ENCODE measurements at places on chromosomes 16 and 17.
A peak's percentile ranks its signal among the peaks of the same experiment; 100 is the strongest.

- DNase-seq = no peak
These were observed 305.4 kb downstream of the MAF start for GRCh38 chr16:79295162-79295561.

DNA sequence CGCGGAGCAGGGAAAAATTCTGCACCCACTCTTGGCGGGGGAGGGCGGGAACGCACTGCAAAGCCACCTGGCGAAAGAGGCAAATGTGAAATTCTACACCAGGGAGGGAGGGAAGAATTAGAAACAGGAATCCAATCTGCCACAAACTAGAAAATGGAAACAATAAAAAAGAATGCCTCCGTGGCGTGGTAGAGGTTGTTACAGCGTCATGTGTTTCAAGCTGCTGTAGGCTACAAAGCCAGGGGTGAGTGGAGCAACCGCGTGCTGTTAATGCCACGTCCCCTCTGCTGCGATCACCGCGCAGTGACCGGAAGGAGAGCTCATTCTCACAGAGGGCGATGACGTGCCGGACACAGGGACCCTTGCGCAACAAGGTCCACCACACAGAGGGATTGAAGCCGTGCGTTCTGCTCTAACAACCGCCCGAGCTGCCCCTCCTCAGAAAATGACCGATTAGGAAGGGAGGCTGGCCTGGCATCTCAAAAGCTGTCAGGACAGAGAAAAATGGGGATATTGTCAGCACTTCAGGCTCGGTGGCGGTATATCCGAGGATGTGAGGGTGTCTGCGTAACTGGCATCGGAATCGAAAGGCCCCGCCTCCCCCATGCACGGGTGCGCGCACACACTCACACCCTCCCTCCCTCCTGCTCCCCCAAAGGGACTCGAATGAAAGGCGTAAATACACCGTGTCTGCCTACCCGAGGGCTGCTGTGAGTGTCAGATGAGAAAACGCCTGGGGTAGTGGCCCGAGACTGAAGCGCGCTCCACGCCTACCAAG, 70.8 kb upstream of the TNRC6C start:
- peak; percentile 78 for DNase-seq

DNA sequence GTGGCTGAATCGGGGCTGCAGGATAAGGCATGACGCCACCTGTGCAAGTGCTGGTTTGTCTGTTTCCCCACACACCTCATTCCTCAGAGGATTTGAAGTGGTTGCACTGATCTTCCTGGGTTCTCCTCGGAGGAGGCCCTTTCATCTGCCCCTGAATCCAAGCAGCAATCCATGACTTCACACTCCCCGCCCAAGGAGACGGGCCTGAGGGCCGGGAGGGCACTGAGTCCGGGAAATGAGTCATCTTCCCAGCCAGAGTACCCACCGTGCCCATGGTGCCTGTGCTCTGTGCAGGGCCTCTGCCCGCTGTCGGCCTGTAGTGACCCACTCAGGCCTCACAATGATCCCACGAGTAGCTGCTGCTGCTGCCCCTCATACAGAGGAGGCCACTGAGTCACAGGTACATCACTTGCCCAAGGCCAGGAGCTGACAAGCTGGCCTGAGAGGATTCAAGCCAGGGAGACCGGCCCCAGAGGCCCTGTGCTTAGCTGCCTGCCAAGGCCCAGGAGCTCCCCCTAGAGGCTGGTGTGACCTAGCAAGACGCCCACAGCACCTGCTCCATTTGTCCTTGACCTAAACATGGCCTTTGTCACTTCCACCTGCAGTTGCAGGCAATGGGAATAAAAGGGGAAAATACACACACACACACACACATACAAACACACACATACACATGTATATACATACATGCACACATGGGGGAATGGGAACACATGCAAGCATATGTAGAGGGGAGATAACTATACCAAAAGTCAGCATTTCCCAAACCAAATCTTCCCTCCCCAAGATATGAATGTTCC, 240.0 kb downstream of the C16orf95 start:
- no peak for DNase-seq

- peak; percentile 74 for DNase-seq
These were observed 13.7 kb downstream of the SYCE1L start for GRCh38 chr16:77212741-77213541.

- DNase-seq = no peak
These were observed 17.3 kb upstream of the SPN start for GRCh38 chr16:29645694-29646187.

DNA sequence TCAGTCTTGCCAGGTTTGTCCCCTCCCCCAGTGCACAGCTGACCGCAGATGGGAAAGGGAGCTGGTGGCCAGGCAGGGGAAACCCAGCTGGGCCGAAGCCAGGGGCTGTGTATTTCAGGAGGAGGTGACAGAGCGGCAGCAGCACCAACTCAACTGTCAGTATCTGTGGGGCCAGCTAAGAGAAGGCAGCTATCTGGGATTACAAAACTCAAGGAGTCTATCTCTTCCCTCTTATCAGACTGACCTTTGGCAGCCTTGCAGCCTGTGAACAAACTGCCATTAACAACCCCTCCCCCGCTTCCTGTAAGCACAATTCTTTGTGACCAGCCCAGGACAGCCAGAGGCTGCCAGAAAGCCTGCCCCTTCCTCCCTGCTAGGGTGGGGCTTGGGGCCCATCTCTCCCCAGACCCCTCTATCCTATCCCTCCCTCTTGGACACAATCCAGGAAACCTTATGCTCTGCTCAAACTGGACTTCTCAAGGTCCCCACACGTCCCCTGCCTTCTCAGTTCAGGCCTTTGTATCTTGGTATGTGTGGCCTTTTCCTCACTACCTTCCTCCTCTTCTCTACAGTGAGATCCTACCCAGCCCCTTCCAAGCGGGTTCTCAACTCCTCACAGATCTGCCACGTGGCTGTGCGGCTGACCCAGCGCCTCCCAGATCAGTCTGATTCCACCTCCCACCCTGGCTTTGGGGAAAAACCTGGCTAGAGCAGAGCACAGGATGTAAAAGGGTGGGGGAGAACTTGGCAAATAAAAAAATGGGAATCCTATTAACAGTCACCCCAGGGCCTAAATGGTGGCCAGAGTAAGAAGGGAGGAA, 10.5 kb downstream of the ST3GAL2 start:
- peak; percentile 50 for DNase-seq

Measured in activated CD8-positive, alpha-beta memory T cell treated with anti-CD3 and anti-CD28 coated beads, Interleukin-2, amount 50 U/mL, for 4 hours (primary cell).